NCI-H748 treated with DMSO at 0.1 percent for 48 hours (cell line): ENCODE measurements at places on chromosomes 12 and 14.
A peak's percentile ranks its signal among the peaks of the same experiment; 100 is the strongest.

- DNase-seq: no peak
Measured at GRCh38 chr12:123017753-123018152, 37.3 kb downstream of the ARL6IP4 start.

- DNase-seq: no peak
Measured at GRCh38 chr14:61889914-61890351, 127.7 kb downstream of the SNAPC1 start.

DNA sequence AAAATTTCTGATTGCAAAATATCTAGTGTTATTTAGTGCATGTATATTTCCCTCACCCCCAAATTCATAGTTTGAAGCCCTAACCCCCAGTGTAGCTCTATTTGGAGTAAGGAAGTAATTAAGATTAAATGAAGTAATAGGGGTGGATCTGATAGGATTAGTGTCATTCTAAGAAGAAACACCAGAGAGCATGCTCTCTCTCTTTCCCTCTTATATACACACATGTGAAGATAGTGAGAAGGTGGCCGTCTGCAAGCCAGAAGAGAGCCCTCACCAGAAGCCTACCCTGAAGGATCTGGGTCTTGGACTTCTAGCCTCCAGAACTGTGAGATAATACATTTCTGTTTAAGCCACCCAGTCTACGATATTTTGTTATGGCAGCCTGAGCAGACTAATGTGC lies 120.3 kb downstream of the TMEM30B start:
- DNase-seq: no peak

- DNase-seq: no peak
Measured at GRCh38 chr14:103246070-103246469, 88.0 kb upstream of the EIF5 start.

GRCh38 chr14:57933349-57933748 lies 67.5 kb upstream of the SLC35F4 start:
- DNase-seq: no peak

- DNase-seq: no peak
Measured at GRCh38 chr12:130522244-130522834, 184.7 kb downstream of the PIWIL1 start.

GRCh38 chr14:71388336-71388735 lies 481.1 kb downstream of the PCNX1 start:
- DNase-seq: no peak

DNA sequence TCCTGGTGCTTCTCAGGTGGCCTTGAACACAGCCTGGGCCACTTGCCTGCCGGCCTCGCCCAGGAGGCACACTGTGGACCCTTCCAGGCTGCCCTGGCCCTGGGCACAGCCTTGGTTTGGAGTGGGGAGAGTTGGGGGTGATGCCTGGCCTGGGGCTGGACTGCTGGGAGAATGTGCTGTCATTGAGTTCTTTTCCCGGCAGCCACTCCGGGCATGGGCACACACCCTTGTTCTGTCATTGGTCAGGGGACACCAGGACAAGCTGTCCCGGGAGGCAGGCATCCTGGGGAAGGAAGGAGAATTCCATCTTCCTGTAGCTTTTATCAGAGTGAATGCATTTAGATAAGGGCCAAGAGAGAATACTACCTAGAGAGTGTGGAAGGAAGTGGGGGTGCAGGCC lies 61.8 kb upstream of the RIN3 start:
- DNase-seq: no peak

- no peak for DNase-seq
Measured at GRCh38 chr12:124368421-124369032, 73.6 kb downstream of the RFLNA start.

GRCh38 chr14:21084998-21085853 lies 13.2 kb downstream of the ZNF219 start:
- no peak for DNase-seq

DNA sequence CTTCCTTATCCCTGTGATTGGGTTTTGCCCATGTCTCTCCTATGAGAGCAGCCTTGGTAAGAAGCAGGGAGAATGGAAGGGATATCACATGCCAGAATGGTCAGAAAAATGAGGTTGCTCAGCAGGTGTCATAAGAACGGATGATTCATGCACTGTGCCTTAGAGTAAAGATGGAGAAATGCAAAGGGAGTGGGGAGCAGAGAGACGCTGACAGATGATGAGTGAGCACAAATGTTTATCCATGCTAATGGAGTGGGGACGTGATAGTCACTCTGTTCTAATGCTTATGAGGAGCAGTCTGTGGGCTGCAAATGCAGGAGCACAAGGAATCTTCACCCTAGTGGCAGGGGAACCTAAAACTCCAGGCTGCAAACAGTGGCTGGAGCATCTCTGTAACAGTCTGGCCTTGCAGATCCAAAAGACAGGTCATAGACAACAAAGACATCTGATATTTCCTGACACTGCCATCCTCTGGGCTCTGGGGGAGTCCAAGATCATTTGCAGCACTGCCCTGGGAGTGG lies 243.2 kb downstream of the CACNA1C start:
- no peak for DNase-seq

- no peak for DNase-seq
Measured at GRCh38 chr12:56935752-56936151, 1.5 kb upstream of the SDR9C7 start.

DNA sequence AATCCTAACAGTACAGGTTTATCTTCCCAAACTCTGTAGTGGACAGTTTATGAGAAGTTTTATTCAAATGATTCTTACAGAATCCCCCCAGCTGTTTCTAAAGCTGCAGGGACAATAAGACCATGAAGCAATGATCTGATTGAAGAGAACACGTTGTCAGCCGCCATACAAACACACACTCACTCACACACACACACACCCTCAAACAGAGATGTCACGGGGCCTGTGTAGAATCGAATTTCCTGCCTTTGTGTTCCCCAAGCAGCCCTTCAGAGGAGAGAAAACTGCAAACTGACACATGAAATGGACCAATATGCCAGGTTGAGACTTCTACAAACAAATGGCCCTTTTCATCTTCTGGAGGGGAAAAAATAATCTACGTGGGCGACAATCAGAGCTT lies 80.5 kb upstream of the TBX3 start:
- DNase-seq: peak; percentile 21

- no peak for DNase-seq
Measured at GRCh38 chr14:44795725-44796124, 166.0 kb downstream of the KLHL28 start.

DNA sequence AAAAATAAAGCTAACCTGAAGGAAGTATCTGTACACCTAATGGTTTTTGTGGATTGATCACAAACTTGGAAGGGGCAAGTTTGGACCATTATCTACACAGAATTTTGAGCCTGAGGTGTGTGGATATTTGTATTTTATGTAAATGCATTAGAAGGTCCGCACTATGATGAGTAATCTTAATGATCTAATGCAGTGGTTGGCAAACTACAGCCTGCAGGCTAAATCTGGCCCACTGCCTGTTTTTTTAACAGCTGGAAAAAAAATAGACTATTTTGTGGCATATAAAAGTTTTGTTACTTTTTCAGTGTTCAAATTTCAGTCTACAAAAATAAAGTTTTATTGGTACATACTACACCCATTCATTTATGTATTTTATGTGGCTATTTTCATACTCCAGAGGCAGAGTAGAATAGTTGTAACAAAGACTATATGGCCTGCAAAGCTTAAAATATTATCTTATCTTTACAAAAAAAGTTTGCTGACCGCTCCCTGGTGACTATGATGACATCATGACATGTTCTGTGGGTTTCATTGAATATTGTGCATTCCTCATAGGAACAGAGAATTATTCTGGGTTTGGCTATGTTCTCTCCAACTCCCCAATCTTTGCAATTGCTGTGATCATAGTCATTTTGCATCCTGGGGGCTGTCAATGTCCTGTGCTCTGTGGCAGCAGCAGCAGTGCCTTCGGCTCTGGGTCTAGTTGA lies 962.6 kb upstream of the FBXO33 start:
- no peak for DNase-seq

GRCh38 chr12:102169922-102170621 lies 27.6 kb downstream of the PMCH start:
- peak; percentile 6 for DNase-seq

DNA sequence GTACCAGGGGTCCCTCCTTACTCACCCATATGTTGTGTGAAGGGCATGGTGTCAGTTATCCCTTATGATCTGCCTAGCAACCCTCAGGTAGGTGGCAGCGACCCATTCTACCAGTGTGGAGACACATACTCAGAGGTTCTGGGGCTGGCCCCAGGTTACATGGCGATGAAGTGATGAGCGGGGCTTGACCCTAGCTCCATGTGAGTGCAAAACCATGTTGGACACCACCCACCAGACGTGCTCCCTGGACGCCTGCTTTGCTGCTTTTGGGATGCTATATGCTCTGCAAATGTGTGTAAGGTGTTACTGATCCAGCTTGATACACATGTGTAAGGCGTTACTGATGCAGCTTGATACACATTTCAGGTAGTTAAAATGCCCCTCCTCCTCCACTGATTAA lies 33.3 kb downstream of the EP400 start:
- DNase-seq: no peak

- no peak for DNase-seq
Measured at GRCh38 chr12:44193281-44193680, 357.4 kb downstream of the TMEM117 start.

DNA sequence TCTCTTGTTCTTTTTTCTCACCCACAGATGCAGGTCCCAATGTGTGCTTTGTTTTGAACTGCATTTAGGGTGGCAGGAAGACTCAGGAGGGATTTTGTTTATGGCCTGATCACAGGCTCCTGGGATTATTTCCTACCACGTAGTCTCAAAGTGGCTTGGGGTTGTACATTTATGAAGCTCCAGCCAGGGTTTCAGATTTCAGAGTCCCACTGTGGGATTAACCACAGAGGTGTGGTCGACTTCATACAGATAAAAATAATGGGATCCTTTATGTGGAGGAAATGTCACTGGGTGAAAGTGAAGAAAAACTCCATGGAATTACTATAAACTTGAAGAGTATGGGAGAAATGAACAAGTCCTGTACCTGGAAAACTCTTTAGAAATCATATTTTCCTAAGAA lies 14.2 kb upstream of the PPP1R1A start:
- DNase-seq: no peak

GRCh38 chr12:1915082-1915968 lies 3.1 kb downstream of the CACNA2D4 start:
- DNase-seq: no peak

- peak; percentile 26 for DNase-seq
Measured at GRCh38 chr12:44930972-44931600, 55.0 kb upstream of the NELL2 start.

DNA sequence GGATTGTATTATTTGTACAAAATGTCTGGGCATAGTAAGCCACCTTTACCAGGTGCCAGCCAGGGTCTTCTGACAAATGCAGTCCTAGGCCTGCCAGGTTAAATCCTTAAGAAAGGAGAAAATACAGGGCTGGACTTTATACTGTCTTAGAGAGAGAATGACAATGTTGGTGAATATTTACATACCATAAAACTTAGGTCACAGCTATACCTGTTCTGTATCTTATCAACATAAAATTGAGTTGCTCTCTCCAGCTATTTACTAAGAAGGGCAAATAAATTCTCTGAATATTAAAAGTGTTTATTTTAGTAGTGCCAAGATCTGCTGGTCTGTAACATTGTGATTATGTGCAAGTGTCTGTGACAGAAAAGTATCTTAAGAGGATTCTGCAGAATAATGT lies 971.1 kb downstream of the AACS start:
- no peak for DNase-seq
